ENCODE measurements at places on chromosomes 1 and 21.

DNA sequence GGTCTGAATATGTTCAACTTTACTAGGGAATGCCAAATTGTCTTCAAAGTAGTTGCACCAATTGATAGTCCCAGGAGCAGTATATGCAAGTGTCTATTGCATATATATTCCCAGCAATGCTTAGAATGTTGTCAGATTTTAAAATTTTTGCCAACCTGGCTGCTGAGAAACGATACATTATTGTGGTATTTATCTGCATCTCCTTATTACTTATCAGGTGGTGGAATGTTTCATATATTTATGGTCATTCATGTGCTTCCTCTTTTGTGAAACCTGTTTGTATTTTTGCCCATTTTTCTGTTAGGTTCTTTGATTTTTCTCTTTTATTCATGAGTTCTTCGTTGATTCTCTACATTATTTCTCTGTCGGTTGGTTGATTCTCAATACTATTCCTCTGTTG is 39.5 kb downstream of the COLGALT2 start:
- no peak for DNase-seq

GRCh38 chr1:29177022-29177705 is 4.5 kb downstream of the SRSF4 start:
- DNase-seq, result no peak

- DNase-seq, result no peak
These were observed 27.6 kb upstream of the SDHB start for GRCh38 chr1:17081439-17081838.

DNA sequence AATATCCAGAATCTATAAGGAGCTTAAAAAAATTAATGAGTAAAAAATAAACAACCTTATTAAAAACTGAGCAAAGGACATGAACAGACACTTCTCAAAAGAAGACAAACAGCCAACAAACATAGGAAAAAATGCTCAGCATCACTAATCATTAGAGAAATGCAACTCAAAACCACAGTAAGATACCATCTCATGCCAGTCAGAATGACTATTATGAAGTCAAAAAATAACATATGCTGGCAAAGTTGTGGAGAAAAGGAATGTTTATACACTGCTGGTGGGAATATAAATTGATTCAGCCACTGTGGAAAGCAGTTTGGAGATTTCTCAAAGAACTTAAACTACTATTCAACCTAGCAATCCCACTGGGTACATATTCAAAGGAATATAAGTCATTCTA is 25.3 kb downstream of the PIGK start:
- DNase-seq, result no peak

DNA sequence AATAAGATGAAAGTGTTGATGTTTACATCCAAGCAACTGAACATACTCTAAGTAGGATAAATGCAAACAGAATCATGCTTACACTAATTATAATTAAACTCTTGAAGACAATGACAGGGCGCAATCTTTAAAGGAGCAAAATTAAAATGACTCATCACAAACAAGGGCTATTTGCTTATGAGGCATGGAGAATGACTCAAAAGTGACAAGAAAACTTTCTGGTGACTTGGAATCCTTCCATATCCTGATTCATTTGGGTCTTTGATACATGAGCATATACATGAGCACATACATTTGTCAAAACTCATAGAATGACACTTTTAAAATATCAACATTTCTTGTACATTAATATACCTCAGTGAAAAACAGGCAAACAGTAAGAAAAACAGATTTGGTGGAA is 1632.3 kb downstream of the KCNT2 start:
- no peak for DNase-seq

DNA sequence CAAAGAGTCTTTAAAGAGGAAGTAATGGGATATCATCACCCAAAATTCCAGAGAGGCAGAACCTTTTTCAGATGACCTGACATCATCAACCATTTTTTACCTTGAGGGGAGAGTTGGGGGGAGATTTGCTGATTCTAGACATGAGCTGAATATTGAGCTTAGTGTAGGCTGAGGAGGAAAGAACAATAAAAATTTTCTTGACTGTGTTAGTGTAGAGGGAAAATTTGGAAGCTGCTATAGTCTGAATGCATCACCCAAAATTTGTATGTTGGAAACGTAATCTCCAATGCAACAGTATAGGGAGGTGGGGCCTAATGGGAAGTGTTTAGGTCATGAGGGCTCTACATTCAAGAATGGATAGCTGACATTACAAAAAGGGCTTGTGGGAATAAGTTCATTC is 17.8 kb upstream of the CD84 start:
- no peak for DNase-seq

Measured in KG1 (cell line).